ENCODE measurements at places on chromosomes 1 and 21. TPM values are rescaled to one million over a fixed set of nuclear protein-coding genes. Genes with fewer than 3 reads are reported as not detected.
A peak's percentile ranks its signal among the peaks of the same experiment; 100 is the strongest.

Gene ZSWIM5
- not detected for polyA plus RNA-seq

Gene SLC6A17
- polyA plus RNA-seq: not detected

Gene HECTD3
- polyA plus RNA-seq: 35.9 TPM

Gene KLF17
- not detected for polyA plus RNA-seq

Gene ADARB1
- 2.6 TPM for polyA plus RNA-seq

Gene ABL2
- polyA plus RNA-seq: 0.20 TPM

Gene PRAMEF1
- polyA plus RNA-seq: not detected

Gene TMEM79
- 13.9 TPM for polyA plus RNA-seq

Gene F3
- 0.29 TPM for polyA plus RNA-seq

Gene PRR9
- polyA plus RNA-seq: not detected

Gene KCNK1
- polyA plus RNA-seq: not detected

Gene SPRR4
- not detected for polyA plus RNA-seq

Gene SPRR2G
- polyA plus RNA-seq: not detected

- peaks cover 32% of the 10 kb centered on the region for H3K4me1 ChIP-seq
- H3K36me3 ChIP-seq: no peaks in the 10 kb centered on the region
- H3K27me3 ChIP-seq: no peaks in the 10 kb centered on the region
- H3K27ac ChIP-seq: peak overlapping the region; percentile 23
- no peak overlapping the region for H3K4me3 ChIP-seq
- DNase-seq: no peak
These were observed 11.4 kb upstream of the SLAMF1 start for GRCh38 chr1:160658162-160658813.

GRCh38 chr1:208475449-208475848 lies 231.3 kb upstream of the PLXNA2 start:
- H3K27me3 ChIP-seq: no peaks in the 10 kb centered on the region
- no peaks in the 10 kb centered on the region for H3K4me1 ChIP-seq
- no peak overlapping the region for H3K4me3 ChIP-seq
- H3K27ac ChIP-seq: no peak overlapping the region

GRCh38 chr1:233904633-233905415 lies at the start of gene SLC35F3:
Gene SLC35F3, plus strand, starts transcription at chr1:233904676.
- no peak within 1 kb of the TSS for H3K27ac ChIP-seq
- H3K27me3 ChIP-seq: peaks cover 51% of the 10 kb centered on the region
- DNase-seq: no peak

- no peak for DNase-seq
- no peak overlapping the region for H3K4me3 ChIP-seq
- H3K36me3 ChIP-seq: no peaks in the 10 kb centered on the region
- no peak overlapping the region for H3K27ac ChIP-seq
- no peaks in the 10 kb centered on the region for H3K4me1 ChIP-seq
- peaks cover 46% of the 10 kb centered on the region for H3K27me3 ChIP-seq
These were observed 1.8 kb downstream of the BCAN start for GRCh38 chr1:156643778-156644092.

DNA sequence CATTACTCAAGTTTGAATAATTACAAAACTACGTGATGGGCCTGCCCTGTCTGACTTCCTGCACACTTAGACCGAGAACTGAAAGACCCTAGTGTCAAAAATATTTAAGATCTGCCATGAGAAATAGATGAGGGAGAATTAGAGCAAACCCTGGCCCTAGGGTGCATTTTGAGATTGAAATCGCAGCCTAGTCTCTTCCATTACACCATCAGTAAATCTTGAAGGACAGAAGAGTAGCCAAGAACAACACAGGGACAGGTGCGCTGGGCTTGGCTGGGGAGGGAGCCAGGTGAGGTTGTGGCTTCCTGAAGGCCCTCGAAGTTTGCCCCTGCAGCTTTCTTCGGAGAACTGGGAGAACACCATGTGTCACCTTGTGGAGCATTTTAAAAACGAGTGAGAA lies 36.7 kb upstream of the KIF26B start:
- no peak overlapping the region for H3K27ac ChIP-seq
- no peaks in the 10 kb centered on the region for H3K36me3 ChIP-seq
- no peak overlapping the region for H3K4me3 ChIP-seq
- no peak for DNase-seq
- no peaks in the 10 kb centered on the region for H3K27me3 ChIP-seq

GRCh38 chr21:45430521-45431501 lies 25.8 kb downstream of the COL18A1 start:
- no peaks in the 10 kb centered on the region for H3K27me3 ChIP-seq
- no peak overlapping the region for H3K4me3 ChIP-seq
- DNase-seq: no peak
- no peak overlapping the region for H3K27ac ChIP-seq
- H3K36me3 ChIP-seq: no peaks in the 10 kb centered on the region
- no peaks in the 10 kb centered on the region for H3K4me1 ChIP-seq

- H3K27me3 ChIP-seq: no peaks in the 10 kb centered on the region
- no peak overlapping the region for H3K4me3 ChIP-seq
- no peaks in the 10 kb centered on the region for H3K4me1 ChIP-seq
- peak; percentile 41 for DNase-seq
These were observed 102.4 kb upstream of the SERBP1 start for GRCh38 chr1:67532452-67533216.

- no peaks in the 10 kb centered on the region for H3K27me3 ChIP-seq
- no peak for DNase-seq
- no peak overlapping the region for H3K27ac ChIP-seq
- H3K4me1 ChIP-seq: peaks cover 14% of the 10 kb centered on the region
These were observed 17.0 kb upstream of the IGSF3 start for GRCh38 chr1:116684575-116684974.

- no peak for DNase-seq
- no peaks in the 10 kb centered on the region for H3K4me1 ChIP-seq
- no peaks in the 10 kb centered on the region for H3K27me3 ChIP-seq
- no peak overlapping the region for H3K27ac ChIP-seq
- H3K36me3 ChIP-seq: no peaks in the 10 kb centered on the region
These were observed 59.6 kb downstream of the RGS21 start for GRCh38 chr1:192376374-192376773.

GRCh38 chr21:42423197-42423675 lies 19.5 kb downstream of the UBASH3A start:
- no peak for DNase-seq
- H3K27ac ChIP-seq: no peak overlapping the region
- H3K4me1 ChIP-seq: peaks cover 19% of the 10 kb centered on the region
- no peak overlapping the region for H3K4me3 ChIP-seq
- no peaks in the 10 kb centered on the region for H3K27me3 ChIP-seq

GRCh38 chr1:12511516-12512468 lies 106.2 kb downstream of the DHRS3 start:
- no peak for DNase-seq
- peaks cover 13% of the 10 kb centered on the region for H3K4me1 ChIP-seq
- no peak overlapping the region for H3K27ac ChIP-seq
- H3K36me3 ChIP-seq: peaks cover 8% of the 10 kb centered on the region
- no peaks in the 10 kb centered on the region for H3K27me3 ChIP-seq

- no peak overlapping the region for H3K27ac ChIP-seq
- H3K36me3 ChIP-seq: no peaks in the 10 kb centered on the region
- H3K27me3 ChIP-seq: no peaks in the 10 kb centered on the region
These were observed 83.6 kb downstream of the GRIK3 start for GRCh38 chr1:36950604-36951291.

DNA sequence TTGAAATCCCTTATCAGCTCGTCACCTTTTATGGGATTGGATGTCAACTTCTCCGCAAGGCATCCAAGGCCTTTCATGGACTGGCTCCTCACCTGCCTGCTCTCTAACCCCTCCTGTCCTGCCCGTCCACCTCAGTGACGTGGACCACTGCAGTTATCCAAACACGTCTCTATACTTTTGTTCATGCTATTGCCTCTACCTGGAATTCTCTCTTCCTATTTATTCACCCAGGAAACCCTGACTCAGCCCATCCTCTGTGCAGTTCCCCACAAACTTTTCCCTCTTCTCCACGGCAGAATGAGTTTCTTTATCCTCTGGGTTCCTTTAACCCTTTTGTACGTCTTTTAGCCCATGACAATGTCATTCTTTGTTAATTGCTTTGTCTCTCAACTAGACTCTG lies 5.1 kb upstream of the UTP25 start:
- peaks cover 9% of the 10 kb centered on the region for H3K27me3 ChIP-seq
- DNase-seq: no peak
- peaks cover 4% of the 10 kb centered on the region for H3K4me1 ChIP-seq
- no peak overlapping the region for H3K27ac ChIP-seq
- H3K36me3 ChIP-seq: no peaks in the 10 kb centered on the region
- no peak overlapping the region for H3K4me3 ChIP-seq

GRCh38 chr1:32201011-32201855 lies 838 bp downstream of the CCDC28B start:
- DNase-seq: no peak
- no peaks in the 10 kb centered on the region for H3K27me3 ChIP-seq
- H3K27ac ChIP-seq: no peak overlapping the region
- peaks cover 34% of the 10 kb centered on the region for H3K4me1 ChIP-seq
- peak overlapping the region; percentile 79 for H3K4me3 ChIP-seq
- H3K36me3 ChIP-seq: peaks cover 12% of the 10 kb centered on the region

GRCh38 chr1:240000634-240001033 lies 91.0 kb upstream of the FMN2 start:
- no peak for DNase-seq
- H3K4me3 ChIP-seq: no peak overlapping the region
- H3K27me3 ChIP-seq: peaks cover 32% of the 10 kb centered on the region
- no peaks in the 10 kb centered on the region for H3K4me1 ChIP-seq

- no peak overlapping the region for H3K27ac ChIP-seq
- no peak overlapping the region for H3K4me3 ChIP-seq
- no peaks in the 10 kb centered on the region for H3K27me3 ChIP-seq
- H3K4me1 ChIP-seq: peaks cover 20% of the 10 kb centered on the region
These were observed 180.7 kb upstream of the SGIP1 start for GRCh38 chr1:66353257-66353656.

- no peaks in the 10 kb centered on the region for H3K36me3 ChIP-seq
- no peak overlapping the region for H3K27ac ChIP-seq
- H3K27me3 ChIP-seq: no peaks in the 10 kb centered on the region
- DNase-seq: no peak
- H3K4me3 ChIP-seq: no peak overlapping the region
These were observed 147.5 kb downstream of the FOXD2 start for GRCh38 chr1:47585141-47585902.

GRCh38 chr1:92536980-92537884 lies 50.5 kb upstream of the GFI1 start:
- H3K27ac ChIP-seq: no peak overlapping the region
- no peak for DNase-seq
- no peak overlapping the region for H3K4me3 ChIP-seq
- peaks cover 3% of the 10 kb centered on the region for H3K36me3 ChIP-seq
- H3K4me1 ChIP-seq: no peaks in the 10 kb centered on the region

DNA sequence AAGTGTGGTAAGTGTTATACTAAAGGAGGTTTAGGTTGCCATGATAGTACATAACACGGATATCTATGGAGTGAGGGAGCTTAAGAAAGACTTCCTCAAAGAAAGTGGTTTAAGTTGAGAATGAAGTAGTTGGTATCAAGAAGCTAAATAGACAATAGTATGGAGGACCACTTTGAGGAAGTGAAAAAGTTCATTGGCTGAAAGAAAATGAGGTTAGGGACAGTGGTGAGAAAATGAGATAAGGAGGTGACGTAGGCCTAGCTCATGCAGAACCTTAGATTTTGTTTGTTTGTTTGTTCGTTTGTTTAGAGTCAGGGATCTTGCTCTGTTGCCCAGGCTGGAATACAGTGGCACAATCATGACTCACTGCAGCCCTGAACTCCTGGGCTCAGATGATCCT lies 72.2 kb upstream of the PPIH start:
- no peak overlapping the region for H3K4me3 ChIP-seq
- H3K27ac ChIP-seq: no peak overlapping the region
- no peaks in the 10 kb centered on the region for H3K36me3 ChIP-seq
- H3K4me1 ChIP-seq: no peaks in the 10 kb centered on the region
- no peaks in the 10 kb centered on the region for H3K27me3 ChIP-seq

DNA sequence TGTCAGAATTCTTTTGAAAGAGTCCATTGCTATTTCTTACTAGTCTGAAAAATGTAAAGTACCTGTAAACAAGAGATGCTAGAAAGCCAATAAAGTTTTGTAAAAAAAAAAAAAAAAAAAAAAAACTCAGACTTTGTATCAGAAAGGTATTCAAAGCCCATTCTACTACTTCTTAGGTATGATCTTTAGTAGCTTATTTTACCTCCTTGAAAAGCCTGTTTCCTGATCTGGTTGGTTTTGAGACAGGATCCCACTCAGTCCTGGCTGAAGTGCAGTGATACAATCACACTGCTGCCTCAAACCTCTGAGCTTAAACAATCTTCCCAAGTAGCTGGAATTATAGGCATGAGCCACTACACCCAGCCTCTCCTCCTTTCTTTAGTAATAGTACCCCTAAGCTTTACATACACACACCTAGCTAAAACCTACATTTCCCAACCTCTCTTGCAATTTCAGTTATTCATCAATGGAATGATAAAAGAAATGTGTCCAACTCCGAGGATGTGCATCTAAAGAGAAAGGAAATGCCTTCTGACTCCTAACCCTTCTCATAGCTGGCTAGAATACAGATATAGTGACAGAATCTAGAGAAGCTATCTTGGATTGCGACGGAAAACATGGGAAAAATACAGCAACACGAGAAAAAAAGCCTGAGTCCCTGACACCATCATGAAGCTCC lies 30.6 kb downstream of the EPS15 start:
- no peak overlapping the region for H3K4me3 ChIP-seq
- peaks cover 26% of the 10 kb centered on the region for H3K4me1 ChIP-seq
- no peak for DNase-seq
- H3K27me3 ChIP-seq: no peaks in the 10 kb centered on the region
- no peaks in the 10 kb centered on the region for H3K36me3 ChIP-seq

GRCh38 chr1:38656726-38657125 lies 202.8 kb downstream of the RRAGC start:
- no peaks in the 10 kb centered on the region for H3K4me1 ChIP-seq
- H3K36me3 ChIP-seq: no peaks in the 10 kb centered on the region
- H3K4me3 ChIP-seq: no peak overlapping the region
- no peak for DNase-seq
- H3K27me3 ChIP-seq: no peaks in the 10 kb centered on the region

DNA sequence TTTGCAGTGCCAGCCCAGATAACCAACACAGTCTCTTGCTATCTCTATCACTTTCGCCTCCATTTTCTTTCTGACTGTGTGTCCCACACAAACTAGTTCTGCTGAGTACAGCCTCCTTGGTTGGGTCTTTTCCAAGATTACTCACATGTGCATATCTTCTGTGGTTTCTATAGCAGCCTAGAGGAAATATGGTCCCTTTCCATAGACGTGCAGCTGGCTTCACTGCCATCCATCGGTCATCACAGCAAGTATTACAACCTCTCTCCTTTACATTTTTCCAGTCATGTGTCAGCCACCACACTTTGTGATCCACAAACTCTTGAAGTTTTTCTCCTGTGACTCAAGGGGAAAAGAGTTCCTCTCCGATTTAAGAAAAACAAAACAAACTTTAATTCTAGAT lies 893.4 kb upstream of the ADGRL4 start:
- no peaks in the 10 kb centered on the region for H3K36me3 ChIP-seq
- H3K27me3 ChIP-seq: no peaks in the 10 kb centered on the region
- H3K4me3 ChIP-seq: no peak overlapping the region
- H3K27ac ChIP-seq: no peak overlapping the region

- no peaks in the 10 kb centered on the region for H3K27me3 ChIP-seq
- peak; percentile 33 for DNase-seq
- no peak overlapping the region for H3K4me3 ChIP-seq
These were observed 5.9 kb upstream of the SIPA1L2 start for GRCh38 chr1:232635778-232636356.
